ENCODE measurements at places on chromosomes 5 and 9.

- no peak for DNase-seq
These were observed 580.2 kb downstream of the EFNA5 start for GRCh38 chr5:107090506-107090905.

DNA sequence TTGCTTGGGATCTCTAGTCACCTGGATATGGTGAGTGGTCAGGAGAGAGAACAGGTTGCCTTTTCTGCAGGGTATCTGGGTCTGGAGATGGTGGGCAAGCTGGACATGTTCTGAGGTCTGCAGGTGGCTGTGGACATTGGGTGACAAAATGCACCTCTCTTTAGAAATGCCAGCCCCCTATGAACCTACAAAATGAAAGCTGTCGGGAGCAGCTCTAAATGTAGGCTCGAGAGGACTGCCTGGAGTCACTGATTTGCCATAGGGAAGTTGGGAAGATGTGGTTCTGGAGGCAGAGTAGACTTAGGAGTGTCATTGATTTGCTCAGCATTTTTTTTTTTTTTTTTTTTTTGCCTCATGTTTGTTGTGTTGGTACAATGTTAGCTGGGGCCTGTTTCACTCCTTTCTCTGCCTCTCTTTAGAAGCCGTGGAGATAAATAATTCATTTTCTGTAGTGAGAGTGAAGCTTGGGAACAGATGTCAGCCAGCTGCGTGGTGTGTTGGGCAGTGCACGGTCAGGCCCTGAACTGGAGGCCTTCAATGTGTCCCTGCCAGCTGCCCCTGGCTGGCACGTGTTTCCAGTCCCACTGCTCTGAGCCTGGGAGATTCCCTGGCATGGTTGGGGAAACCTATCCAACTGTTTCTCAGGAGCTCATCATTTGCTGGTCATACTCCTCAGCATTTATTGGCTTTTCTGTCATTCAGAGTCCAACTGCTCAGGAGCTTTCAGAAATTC is 5.4 kb downstream of the RGS3 start:
- no peak for DNase-seq

GRCh38 chr5:56516441-56516840 is 283.3 kb upstream of the ANKRD55 start:
- DNase-seq: no peak

GRCh38 chr5:20323323-20323722 is 335.3 kb upstream of the CDH18 start:
- no peak for DNase-seq

- no peak for DNase-seq
These were observed 276.9 kb downstream of the OSTF1 start for GRCh38 chr9:75365196-75365595.

GRCh38 chr9:35274993-35275392 is 113.2 kb downstream of the UNC13B start:
- DNase-seq: no peak

DNA sequence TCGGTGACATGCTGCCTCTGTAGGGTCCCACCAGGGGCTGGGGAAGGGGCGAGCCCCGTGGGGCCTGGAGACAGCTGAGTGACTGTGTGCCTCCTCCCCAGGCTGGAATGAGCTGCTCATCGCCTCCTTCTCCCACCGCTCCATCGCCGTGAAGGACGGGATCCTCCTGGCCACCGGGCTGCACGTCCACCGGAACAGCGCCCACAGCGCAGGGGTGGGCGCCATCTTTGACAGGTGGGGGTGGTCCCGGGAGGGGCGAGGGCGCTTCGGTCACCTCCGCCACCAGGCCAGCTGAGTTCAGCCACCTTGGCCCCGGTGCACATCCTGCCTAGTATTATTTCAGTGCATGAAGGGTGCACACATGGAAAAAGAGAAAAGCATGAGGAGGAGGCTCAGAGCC is 102.8 kb downstream of the RXRA start:
- DNase-seq: no peak

DNA sequence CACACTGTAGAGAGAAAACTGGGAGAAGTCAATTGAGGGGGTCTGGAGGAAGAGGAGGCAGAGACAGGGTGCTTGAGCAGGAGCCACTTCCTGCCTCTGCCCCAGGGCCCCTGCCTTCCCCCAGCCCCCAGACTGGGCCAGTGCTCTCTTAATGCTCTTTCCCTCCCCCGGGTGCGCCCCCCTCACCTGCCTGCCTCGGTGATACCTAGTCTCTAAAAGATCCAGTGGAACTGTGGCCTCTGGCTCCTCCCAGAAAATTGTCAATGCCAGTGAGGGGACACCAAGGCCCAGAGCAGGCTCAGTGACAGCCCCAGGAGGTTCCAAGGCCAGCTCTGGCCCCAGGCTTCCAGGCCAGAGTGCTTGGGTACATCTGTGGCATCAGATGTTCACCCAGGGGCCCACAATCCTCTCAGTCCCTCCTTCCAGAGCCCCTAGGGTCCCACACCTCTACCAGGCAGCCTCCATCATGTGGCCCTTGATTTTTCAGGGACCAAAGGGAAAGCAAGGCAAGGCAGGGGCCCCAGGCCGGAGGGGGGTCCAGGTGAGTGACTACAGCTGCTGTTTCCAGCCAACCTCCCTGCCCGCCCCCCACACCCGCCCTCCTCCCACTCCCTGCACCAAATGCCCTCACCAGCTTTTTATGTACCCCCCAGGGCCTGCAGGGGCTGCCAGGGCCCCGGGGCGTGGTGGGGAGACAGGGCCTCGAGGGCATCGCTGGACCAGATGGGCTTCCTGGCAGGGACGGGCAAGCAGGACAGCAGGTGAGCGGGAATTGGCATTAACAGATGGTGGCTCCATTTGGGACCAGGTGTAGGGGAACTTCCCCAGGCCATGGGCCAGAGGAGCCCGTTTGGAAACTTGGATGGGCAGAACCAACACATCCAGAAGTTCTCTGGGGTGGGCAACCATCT is 33.1 kb upstream of the ORM1 start:
- peak; percentile 41 for DNase-seq

DNA sequence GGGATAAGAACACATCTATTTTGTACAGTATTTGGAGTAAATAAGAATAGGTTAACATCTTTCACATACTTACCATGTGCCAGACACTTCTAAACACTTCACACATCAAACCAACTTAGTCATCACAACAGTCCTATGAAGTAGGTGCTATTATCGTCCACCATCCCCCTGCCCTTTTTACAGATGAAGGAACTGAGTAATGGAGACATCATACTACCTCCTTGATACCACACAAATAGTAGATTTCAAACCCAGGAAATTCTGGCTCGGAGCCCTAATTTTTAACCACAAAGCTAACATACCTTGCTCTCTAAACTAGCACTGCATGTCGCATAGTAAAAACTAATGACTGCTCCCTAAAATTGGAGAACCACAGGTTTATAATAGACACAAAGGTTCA is 4.2 kb upstream of the ZNF366 start:
- DNase-seq: no peak

DNA sequence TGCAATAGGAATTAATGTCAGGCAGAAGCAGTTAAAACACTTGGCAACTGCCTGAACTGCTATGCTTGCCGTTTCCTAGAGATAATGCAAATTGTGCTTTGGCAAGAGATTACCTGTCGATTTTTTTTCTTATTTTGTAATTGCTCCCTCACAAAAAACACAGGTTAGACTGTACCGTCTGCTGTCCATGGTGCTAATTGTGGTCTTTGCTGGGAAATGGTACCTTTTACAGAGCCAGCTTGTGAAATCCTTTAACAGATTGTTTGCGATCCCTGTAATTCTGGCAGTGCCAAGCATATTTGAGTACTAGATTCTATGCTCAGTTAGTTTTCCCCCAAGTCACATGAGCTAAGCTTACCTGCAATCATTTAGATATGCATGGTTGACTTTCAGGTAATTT is 2125.8 kb upstream of the WWC1 start:
- DNase-seq: no peak

DNA sequence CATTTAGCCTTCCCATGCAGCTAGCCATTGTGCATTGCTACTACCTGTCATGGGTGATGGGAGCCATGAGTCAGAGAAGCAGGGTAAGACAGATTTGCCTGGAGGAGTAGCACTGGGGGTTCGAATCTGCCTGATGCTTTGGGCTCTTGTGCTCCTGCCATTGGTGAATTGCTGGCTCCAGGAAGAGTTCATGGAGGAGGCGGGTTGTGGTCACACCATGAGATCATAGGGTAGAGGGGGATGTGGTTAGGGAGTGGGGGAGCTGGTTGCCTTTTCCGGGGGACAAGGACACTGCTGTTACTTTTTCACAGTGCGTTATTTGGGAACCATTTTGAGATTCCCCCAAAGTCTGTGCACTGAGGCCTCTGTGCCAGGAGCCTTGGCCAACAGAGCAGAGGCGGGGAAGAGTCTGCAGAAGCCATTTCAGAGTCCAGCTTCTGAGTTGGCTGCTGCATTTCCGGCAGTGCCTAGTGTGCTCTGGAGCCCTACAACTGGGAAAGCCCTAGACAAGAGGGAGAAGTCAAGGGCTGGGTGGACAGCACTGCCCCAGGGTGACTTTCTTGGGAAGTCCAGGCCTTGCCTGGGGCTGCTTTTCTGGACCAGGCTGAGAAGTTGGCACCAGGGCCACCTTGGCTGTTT is 6.2 kb downstream of the ANGPTL2 start:
- DNase-seq: no peak

GRCh38 chr9:13589034-13589737 is 309.7 kb upstream of the MPDZ start:
- DNase-seq: no peak

- DNase-seq: no peak
These were observed 17.4 kb downstream of the PCSK5 start for GRCh38 chr9:75907923-75908322.

DNA sequence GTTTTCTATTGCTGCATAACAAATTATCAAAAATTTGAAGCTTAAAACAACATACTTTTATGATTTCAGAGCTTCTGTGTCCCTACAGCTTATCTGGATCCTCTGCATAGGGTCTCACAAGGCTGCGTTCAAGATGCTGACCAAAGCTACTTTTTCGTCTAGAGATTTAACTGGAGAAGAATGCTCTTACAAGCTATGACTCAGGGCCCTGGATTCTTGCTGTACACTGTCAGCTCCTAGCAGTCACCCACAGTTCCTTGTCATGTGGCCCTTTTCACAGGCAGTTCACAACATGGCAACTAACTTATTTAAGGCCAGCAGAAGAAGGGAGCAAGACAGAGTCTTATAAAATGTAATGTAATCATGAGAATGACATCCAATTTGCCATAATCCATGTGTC is 70.8 kb upstream of the FAM174A start:
- DNase-seq: no peak

GRCh38 chr9:111036429-111036789 is 1.9 kb downstream of the LPAR1 start:
- peak; percentile 76 for DNase-seq

DNA sequence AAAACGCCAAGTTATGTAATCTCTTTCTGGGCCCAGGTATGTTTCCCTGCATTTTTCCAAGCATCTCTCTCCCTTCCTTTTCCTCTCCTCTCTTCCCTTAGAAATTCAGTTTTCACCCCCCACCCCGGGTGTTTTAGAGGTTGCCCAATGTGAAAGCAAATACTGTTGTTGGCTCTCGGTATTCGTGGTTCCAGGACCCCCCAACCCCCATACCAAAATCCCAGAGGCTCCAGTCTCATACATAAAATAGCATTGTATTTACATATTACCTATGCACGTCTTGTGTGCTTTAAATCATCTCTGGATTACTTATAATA is 48.8 kb downstream of the ACER2 start:
- no peak for DNase-seq

GRCh38 chr9:33125871-33126823 is 41.0 kb downstream of the B4GALT1 start:
- DNase-seq: no peak

DNA sequence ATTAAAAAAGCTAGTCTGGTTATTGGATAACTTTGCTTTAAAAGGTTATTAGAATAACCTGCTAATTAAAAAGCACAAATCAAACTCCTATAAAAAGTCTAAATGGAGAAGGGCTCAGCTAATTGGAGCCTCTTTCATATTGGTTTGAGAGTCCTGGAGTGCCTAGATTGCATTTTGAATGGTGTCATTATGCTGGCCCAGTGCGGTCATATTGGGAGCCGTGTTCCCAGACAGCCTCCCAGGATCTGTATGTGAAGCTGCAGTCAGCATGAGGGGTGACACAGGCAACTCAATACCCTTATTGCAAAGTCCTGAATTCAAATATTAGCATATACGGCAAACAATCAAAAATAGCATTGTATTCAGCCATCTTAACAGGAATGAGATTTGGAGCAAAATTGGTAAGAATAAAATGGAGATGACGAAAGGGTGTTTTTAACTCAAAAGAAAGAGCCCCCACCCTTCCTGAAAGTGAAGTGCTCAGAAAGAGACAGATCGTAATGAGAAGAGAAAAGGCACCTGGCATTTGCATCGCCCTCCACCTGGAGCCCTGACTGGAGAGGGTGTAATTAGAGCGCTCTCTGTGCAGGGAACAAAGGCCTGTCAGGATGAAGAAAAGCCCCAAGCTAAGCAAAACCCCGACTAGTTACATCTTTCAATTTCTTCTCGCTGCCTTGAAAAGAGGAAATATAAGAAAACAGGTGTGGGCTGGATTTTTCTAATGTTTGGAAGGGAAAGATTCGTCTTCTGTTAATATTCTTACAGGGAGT is 621.0 kb upstream of the ADAMTS16 start:
- DNase-seq: no peak

DNA sequence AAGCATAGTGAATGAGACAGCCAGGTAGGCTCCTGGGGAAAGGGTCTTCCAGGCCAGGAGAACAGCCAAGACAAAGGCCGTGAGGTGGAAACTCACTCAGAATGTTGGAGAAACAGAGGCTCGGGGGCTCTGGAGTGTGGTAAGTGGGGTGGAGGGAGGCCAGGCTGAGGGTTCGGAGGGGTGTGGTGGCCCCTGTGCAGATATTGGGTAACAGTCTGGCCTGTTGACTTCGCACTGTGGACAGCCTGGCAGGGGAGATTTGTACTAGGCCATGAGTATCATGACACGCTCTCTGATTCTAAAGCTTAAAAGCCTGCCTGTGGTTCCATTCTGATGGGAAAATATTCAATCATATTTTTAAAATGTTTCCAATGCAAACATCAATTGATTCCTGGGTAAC is 239.3 kb downstream of the GADD45G start:
- DNase-seq: no peak

DNA sequence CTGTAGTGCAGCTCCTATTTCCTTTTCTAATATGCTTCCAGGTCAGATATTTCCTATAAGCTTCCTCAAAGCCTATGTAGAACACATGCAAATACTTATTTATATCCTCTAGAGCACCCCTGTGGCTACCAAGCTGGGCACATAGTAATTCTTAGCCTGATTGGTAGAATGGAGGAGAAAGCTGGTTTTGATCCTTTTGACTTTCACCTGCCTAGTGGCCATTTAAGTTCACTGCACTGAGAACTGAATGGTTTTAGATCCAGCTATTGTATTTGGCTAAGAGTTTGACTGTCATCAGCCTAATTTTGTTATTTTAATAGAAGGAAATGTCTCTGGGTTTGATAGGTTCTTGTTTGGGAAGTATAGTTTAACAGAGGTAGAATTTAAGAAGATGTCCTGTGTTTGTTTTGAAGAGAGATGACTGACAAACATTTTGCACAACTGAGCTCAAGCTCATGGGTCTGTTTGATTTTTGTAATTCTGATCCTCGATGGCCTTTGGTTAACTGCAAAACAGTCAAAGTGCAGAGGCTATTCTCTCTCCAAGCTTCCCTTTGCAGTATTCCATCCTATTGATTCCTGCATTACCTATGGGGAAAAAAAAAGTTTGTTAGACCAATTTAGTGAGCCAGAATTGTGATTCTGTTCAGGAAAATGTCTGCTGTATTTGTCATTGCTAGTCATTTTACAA is 85.4 kb downstream of the KCNN2 start:
- DNase-seq: no peak

All from ecto neural progenitor cell (in vitro differentiated cells).